ENCODE measurements at places on chromosomes 4 and X.

GRCh38 chr4:105546086-105546485, 6.3 kb upstream of the ARHGEF38 start:
- no peak overlapping the region for H3K27ac ChIP-seq
- no peak for DNase-seq
- no peaks in the 10 kb centered on the region for H3K4me1 ChIP-seq
- H3K4me3 ChIP-seq = no peak overlapping the region

DNA sequence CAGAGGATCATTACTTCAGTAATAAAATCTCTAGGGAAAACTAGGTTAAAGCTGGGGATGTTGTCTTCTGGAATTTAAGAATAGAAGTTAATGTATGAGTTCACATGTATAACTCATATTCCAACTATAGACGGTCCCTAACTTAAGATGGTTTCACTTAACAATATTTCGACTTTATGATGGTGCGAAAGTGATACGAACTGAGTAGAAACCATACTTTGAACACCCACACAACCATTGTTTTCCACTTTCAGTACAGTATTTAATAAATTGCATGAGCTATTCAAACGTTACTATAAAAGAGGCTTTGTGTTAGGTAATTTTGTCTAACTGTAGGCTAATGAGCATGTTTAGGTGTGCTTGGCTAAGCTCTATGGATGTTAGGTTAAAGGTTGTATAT, 38.7 kb downstream of the CCSER1 start:
- H3K27me3 ChIP-seq = no peaks in the 10 kb centered on the region
- H3K4me1 ChIP-seq = no peaks in the 10 kb centered on the region
- no peaks in the 10 kb centered on the region for H3K36me3 ChIP-seq
- no peak overlapping the region for H3K27ac ChIP-seq
- DNase-seq = no peak

DNA sequence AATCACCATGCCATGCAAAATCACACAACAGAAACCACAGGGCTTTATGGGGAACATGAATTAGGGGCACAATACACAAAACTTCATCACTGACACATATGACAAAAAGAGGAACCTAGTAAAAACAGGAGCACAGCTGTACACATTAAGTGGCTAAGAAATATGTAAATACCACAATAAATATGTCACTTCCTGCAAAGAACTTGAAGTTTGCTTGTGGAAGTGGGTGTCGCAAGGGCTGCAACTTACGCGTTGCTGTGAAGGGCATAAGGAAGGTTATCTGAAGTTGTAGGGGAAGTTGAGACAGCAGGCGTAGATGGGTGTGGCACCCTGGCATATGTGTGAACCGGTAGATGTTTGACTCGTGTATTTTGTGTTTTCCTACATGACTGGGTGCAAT, 42.4 kb downstream of the CLCN4 start:
- no peak overlapping the region for H3K27ac ChIP-seq
- H3K4me3 ChIP-seq = no peak overlapping the region
- no peaks in the 10 kb centered on the region for H3K4me1 ChIP-seq
- H3K36me3 ChIP-seq = no peaks in the 10 kb centered on the region
- H3K27me3 ChIP-seq = no peaks in the 10 kb centered on the region

DNA sequence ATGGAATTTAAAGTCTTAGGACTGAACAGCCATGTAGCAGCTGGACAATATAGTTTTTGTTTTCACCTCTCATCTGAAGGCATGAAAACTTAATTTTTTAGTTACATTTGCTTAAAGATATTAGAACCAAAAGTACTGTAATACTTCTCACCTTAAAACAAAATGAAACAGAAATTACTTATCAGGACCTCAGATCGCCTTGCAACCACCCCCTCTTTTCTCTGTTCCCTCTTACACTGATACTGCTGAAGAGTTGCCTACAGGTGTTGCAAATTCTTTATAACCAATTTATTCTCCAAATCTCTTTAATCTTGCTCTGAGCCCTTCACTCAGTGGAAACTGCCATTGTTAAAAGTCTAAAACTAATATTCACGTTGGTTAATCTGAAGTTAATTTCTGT, 145.0 kb downstream of the SPCS3 start:
- H3K27me3 ChIP-seq = no peaks in the 10 kb centered on the region
- H3K4me1 ChIP-seq = no peaks in the 10 kb centered on the region
- no peak overlapping the region for H3K4me3 ChIP-seq
- no peaks in the 10 kb centered on the region for H3K36me3 ChIP-seq
- no peak for DNase-seq

DNA sequence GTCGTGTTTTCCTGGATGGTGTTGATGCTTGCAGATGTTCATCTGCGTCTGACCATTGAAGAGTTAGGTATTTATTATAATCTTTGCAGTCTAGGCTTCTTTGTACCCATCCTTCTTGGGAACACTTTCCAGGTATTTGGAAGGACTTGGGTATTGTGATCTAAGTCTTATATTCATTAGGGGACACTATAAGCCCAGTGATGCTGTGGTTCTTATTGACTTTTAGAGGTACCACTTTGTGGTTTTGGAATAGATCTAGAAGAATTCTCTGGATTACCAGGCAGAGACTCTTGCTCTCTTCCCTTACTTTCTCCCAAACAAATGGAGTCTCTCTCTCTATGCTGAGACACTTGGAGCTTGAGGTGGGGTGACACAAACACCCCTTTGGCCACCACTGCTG, 41.6 kb downstream of the AFM start:
- peaks cover 2% of the 10 kb centered on the region for H3K4me1 ChIP-seq
- H3K27me3 ChIP-seq = no peaks in the 10 kb centered on the region
- H3K36me3 ChIP-seq = no peaks in the 10 kb centered on the region
- H3K4me3 ChIP-seq = no peak overlapping the region

DNA sequence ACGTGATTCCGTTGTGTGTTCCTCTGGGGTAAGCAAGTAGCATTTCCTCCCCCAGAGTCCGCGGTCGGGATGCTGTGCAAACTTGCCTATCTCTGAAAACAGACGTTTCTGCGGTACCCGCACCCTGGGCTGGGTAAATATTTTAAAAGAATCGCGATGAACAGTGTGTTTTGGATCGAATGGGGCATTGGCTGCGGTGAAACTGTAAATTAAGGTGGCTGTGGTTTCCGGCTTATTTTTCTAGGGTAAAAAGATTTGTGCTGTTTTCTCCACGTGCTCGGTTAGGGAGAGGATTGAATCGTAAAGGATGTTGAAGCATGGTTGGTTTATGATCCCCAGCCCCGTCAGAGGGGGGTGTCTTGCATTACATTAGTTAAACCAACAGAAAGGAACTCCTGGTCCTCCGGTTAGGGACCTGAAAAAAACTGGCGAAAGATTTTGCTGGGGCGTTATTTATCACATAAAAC, 1.2 kb downstream of the HHIP start:
- H3K27me3 ChIP-seq = peaks cover 35% of the 10 kb centered on the region
- no peak for DNase-seq
- H3K4me1 ChIP-seq = peaks cover 3% of the 10 kb centered on the region
- no peak overlapping the region for H3K4me3 ChIP-seq
- H3K36me3 ChIP-seq = no peaks in the 10 kb centered on the region

- H3K4me3 ChIP-seq = no peak overlapping the region
- H3K27ac ChIP-seq = no peak overlapping the region
- H3K4me1 ChIP-seq = no peaks in the 10 kb centered on the region
- no peak for DNase-seq
- no peaks in the 10 kb centered on the region for H3K27me3 ChIP-seq
- no peaks in the 10 kb centered on the region for H3K36me3 ChIP-seq
Observed at GRCh38 chr4:94419956-94420355, 31.8 kb upstream of the PDLIM5 start.

DNA sequence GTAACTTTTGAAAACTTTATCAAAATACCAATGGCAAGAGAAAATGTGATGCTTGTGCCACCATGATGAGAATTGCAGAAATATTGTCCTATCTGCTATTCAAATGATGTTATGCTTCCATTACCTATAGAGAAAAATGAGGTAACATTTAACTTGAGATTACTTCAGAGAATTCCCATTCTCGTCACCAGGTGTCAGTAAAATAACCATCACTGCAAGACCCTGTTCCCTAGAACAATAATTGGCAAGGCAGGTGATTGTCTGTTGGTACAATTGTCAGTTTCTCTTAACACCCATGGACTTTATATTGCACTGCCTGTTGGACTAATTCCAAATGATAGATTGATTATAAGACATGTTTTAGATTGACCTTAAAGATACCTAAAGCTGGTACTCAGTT, 179.9 kb downstream of the GABRG1 start:
- no peak for DNase-seq
- H3K27ac ChIP-seq = no peak overlapping the region
- H3K36me3 ChIP-seq = no peaks in the 10 kb centered on the region
- no peaks in the 10 kb centered on the region for H3K4me1 ChIP-seq
- H3K4me3 ChIP-seq = no peak overlapping the region

DNA sequence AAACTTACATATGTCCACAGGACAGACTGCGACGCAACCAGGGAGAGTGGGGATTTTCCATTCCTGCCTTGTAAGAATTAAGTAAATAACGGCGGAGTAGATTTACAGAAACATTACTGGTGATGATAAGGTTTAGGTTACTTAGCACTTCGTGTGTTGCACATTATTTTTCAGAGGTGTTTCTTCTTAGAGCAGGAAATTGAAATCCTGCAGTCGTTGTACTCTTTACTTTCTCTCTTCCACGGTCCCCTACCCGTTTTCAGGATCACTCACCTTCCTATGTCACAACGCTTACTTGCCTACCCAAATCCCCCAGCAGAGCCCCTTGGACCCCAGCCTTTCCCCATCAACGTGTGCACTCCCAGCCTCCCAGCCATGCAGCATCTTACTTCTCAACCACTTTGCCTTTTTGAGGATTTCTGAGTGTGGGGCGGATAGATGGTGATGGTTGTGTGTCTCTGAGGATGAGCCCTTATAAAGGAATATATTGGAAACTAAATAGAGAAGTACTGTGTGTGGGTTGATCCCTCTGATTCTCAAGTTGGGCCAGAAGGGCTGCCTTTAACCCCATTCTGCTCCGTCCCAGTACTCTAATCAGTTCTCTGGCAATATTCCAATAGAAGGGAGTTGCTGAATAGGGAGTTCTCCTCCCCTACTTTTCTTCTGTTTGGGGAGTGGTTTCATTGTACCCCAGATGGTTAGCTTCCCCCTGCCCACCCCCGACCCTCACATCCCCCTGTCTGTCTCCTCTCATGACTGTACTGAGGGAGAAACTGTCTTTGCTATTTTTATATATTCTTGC, 1.6 kb downstream of the MID2 start:
- H3K27ac ChIP-seq = no peak overlapping the region
- peak overlapping the region; percentile 37 for H3K4me3 ChIP-seq
- H3K4me1 ChIP-seq = peaks cover 1% of the 10 kb centered on the region
- H3K27me3 ChIP-seq = peaks cover 10% of the 10 kb centered on the region
- H3K36me3 ChIP-seq = no peaks in the 10 kb centered on the region

- H3K27ac ChIP-seq = no peak overlapping the region
- H3K4me3 ChIP-seq = no peak overlapping the region
- no peaks in the 10 kb centered on the region for H3K27me3 ChIP-seq
- no peak for DNase-seq
- no peaks in the 10 kb centered on the region for H3K36me3 ChIP-seq
- H3K4me1 ChIP-seq = no peaks in the 10 kb centered on the region
Observed at GRCh38 chrX:105347373-105347772, 126.9 kb upstream of the TEX13A start.

- no peak overlapping the region for H3K27ac ChIP-seq
- H3K36me3 ChIP-seq = no peaks in the 10 kb centered on the region
- DNase-seq = no peak
- H3K27me3 ChIP-seq = no peaks in the 10 kb centered on the region
Observed at GRCh38 chr4:137583671-137584070, 51.4 kb upstream of the PCDH18 start.

DNA sequence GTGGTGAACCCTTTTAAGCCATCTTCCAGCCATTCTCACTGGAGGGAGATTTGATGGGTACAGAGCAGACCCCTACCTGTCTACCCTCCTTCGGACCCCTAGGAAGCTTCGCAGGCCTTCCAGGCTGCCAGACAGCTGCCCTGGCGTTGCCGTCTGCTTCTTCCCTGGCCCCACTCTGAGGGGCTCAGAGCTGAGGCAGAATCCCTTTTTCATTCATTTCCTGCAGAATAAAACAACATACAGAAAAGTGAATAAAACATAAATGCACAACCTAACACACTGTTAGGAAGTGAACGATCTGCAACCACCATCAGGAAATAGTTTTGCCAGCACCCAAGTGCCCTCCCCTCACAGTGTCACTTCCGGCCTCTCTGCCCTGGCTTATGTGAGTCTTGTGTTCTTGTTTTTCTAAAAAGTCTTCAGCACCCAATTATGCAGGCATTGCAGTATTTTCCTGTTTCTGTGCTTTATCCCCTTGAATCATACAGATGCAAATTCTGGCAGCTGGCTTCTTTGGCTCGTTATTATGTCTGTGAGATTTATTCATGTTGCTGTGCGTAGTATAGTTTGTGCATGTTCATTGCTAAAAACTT, 5.6 kb upstream of the ADD1 start:
- no peaks in the 10 kb centered on the region for H3K27me3 ChIP-seq
- DNase-seq = no peak
- peaks cover 7% of the 10 kb centered on the region for H3K4me1 ChIP-seq
- H3K4me3 ChIP-seq = no peak overlapping the region

- H3K4me1 ChIP-seq = no peaks in the 10 kb centered on the region
- H3K36me3 ChIP-seq = peaks cover 23% of the 10 kb centered on the region
Observed at GRCh38 chr4:75644095-75644494, 13.8 kb upstream of the CDKL2 start.

- H3K4me1 ChIP-seq = no peaks in the 10 kb centered on the region
- DNase-seq = no peak
- no peaks in the 10 kb centered on the region for H3K27me3 ChIP-seq
- peak overlapping the region; percentile 83 for H3K4me3 ChIP-seq
Observed at GRCh38 chrX:107630031-107630689, 1.9 kb downstream of the PRPS1 start.

GRCh38 chr4:138492176-138492575, 250.0 kb upstream of the SLC7A11 start:
- no peaks in the 10 kb centered on the region for H3K36me3 ChIP-seq
- no peak overlapping the region for H3K4me3 ChIP-seq
- no peak for DNase-seq
- no peaks in the 10 kb centered on the region for H3K27me3 ChIP-seq

DNA sequence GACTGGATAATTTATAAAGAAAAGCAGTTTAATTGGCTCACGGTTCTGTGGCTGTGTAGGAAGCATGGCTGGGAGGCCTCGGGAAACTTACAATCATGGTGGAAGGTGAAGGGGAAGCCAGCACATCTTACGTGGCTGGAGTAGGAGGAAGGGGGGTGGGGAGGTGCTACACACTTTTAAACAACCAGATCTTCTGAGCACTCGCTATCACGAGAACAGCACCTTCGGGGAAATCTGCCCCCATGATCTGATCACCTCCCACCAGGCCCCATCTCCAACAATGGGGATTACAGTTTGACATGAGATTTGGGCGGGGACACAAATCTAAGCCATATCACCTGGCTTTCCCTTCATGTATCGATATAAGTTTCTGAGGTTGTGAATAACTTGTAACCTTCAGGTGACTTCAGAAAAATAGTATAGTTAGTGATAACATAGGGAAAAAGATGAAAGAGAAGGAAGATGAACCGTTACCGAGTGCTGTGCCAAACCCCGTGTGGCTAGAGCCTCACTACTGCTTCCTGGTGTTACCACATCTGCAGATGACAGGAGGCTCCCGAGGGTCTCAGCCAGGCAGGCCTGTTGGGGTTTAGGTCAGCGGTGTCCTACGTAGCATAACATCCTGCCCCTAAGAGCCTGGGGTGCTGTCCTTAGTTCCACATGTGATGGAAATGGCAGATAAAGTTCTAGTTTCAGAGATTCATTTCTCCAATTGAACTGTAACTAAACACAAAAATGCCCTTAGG, 103.5 kb downstream of the TNIP2 start:
- H3K27ac ChIP-seq = no peak overlapping the region
- peaks cover 14% of the 10 kb centered on the region for H3K36me3 ChIP-seq
- H3K4me1 ChIP-seq = no peaks in the 10 kb centered on the region
- no peaks in the 10 kb centered on the region for H3K27me3 ChIP-seq
- DNase-seq = no peak

GRCh38 chrX:70494441-70494840, 49.8 kb downstream of the DLG3 start:
- H3K27ac ChIP-seq = no peak overlapping the region
- no peak overlapping the region for H3K4me3 ChIP-seq

Data from iPS DF 6.9 (cell line).